ENCODE measurements at places on chromosomes 11 and 22.

DNA sequence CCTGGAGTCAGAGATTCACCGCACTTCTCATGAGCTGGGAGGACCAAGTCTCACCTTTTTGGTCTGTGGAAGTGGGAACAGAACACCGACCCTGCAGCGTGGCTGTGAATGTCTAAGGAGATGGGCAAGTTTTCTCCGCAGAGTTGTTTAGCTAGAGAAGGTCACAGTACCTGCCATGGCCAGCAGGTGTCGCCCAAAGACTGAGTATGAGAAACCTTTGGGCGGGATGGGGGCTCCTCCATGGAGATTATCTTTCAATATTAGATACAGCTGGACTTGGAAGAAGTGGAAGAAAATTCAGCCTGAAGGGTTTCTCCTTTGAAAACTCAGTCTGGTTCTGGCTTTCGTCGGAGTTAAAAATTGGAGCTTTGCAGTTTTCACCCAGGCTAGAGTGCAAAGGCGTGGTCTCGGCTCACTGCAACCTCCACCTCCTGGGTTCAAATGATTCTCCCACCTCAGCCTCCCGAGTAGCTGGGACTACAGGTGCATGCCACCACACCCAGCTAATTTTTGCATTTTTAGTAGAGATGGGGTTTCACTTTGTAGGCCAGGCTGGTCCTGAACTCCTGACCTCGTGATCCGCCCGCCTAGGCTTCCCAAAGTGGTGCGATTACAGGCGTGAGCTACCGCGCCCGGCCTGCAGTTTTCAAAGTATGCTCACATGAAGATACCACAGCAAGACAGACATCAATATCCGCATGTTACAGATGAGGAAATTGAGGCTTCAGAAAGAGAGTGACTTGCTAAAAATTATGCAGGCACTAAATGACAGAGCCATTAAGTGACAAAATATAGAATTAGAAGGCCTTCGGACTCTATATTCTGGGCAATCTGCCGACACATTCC is 10.7 kb upstream of the DSCAML1 start:
- peak; percentile 90 for DNase-seq

GRCh38 chr11:57275582-57275981 is 38.5 kb upstream of the APLNR start:
- DNase-seq = no peak

DNA sequence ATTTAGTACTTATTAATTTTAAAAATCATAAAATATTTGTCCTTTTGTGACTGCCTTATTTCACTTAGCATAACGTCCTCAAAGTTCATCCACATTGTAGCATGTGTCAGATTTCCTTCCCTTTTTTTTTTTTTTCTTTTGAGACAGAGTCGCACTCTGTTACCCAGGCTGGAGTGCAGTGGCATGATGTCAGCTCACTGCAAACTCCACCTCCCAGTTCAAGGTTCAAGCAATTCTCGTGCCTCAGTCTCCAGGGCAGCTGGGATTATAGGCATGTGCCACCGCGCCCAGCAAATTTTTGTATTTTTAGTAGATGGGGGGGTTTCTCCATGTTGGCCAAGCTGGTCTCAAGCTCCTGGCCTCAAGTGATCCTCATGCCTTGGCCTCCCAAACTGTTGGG is 10.6 kb downstream of the RAB6A start:
- DNase-seq = no peak

GRCh38 chr11:60951606-60951903 is 421 bp downstream of the SLC15A3 start:
- peak; percentile 63 for DNase-seq

All from sciatic nerve (tissue), 2 donors.